Stimulated activated CD8-positive, alpha-beta memory T cell treated with anti-CD3 and anti-CD28 coated beads, Interleukin-7, amount 100 ng/mL, for 1 hour (primary cell): ENCODE measurements at places on chromosomes 12 and 14.

GRCh38 chr12:112151766-112152541, 26.6 kb downstream of the TRAFD1 start:
- no peak for DNase-seq

GRCh38 chr14:37864861-37865718, 269.7 kb downstream of the TTC6 start:
- no peak for DNase-seq

GRCh38 chr12:80412343-80412953, 31.6 kb upstream of the PTPRQ start:
- DNase-seq, result no peak

GRCh38 chr12:109583733-109584132, 10.1 kb downstream of the MVK start:
- no peak for DNase-seq
